ENCODE measurements at places on chromosomes 2 and 18.

GRCh38 chr2:159933040-159933726 lies 129.2 kb downstream of the PLA2R1 start:
- DNase-seq, result no peak

DNA sequence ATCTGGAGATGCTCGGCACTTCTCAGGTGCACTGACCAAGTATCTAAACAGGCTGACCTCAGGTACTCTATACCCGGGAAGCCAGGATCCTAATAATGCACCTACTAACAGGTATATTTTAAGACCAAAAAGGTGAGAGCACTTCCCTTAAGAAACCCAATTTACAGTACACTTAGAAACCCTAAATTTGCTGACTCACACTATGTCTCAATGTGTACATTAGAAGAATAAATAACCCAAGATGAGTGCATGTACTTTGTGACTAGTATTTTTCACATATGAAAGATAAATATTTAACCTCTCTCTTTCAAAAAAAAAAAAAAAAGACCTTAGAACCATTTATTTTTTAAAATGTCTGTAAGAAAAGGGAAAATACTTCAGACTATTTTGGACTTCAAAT lies 118.8 kb downstream of the ZNF516 start:
- DNase-seq, result no peak

- DNase-seq, result no peak
Observed at GRCh38 chr2:109020217-109020637, 31.2 kb upstream of the EDAR start.

DNA sequence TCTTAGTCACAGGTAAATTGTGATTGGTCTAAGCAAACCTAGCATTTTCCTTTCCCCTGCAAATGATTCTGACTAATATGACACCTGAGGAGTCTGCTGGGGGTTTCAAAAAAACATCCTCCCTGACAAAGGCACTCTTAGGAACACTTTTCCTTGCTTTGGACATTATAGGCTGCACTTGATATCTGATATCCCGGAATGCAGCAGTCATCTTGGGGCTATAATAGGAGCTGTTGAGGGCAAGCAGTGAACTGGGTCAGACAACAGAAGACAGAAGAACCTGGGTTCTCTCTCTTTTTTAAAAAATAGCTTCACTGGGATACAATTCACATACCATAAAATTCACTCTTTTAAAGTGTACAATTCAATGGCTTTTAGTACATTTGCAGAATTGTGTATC lies 229.3 kb downstream of the RAB3GAP1 start:
- no peak for DNase-seq

GRCh38 chr2:231575612-231576256 lies 16.9 kb upstream of the TEX44 start:
- DNase-seq, result no peak

DNA sequence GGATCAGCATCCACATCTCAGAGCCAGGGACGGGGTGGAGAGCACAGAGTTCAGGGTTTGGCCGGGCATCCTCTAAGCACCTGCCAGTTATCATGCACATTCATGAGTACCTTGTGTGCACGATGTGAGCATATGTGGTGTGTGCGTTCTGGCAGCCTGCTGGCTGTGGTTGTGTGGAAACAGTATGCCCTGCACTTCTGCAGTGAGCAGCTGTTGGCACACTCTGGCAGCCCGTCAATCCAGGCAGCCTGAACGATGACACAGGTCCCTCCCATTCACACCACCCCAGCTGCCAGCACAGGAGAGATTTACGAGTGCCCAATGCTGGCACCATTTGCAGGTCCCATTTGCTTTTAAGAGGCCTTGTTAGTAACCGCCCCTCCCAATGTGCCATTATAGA lies 74.2 kb downstream of the CD8B2 start:
- DNase-seq, result no peak

- DNase-seq, result no peak
Observed at GRCh38 chr2:85470850-85471800, 52.6 kb downstream of the SH2D6 start.

DNA sequence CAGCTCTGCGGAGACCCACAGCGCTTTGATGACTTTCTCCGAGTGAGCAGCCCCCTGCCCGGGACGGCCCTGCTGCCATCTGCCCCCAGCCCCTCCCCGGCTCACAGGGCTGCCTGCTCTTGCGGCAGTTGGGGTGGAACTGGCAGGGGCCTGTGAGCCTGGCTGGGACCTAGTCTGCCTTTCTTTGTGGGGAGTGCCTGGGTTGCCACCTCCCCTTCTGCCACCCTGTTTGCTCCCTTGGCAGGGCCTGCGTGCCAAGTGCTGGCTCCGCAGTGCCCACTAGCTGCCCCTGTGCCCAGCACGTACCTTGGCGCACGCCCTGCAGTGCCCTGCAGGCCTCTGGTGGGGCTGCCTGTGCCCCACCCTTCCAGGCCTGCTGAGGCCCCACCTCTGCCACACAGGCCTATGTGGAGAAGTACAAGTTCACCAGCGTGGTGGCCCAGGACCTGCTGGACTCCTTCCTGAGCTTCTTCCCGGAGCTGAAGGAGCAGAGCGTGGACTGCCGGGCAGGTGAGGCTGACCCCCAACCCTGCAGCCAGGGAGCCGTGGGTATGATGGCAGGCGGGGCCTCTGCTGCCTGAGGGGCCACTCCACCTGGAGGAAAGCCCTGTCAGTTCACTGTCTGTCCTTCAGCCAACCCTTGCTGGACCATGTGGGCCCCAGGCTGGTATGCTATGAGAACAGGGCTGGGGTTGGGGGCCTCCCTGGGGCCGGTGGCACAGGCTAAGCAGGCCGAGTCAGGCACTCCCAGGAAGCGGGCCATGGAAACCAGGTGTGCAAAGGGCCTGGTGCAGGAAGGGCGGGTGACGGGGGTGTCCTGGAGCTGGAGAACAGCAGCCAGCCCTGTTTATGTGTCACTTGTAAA lies 7.0 kb downstream of the RNPEPL1 start:
- DNase-seq, result no peak

GRCh38 chr2:220466251-220466691 lies 838.8 kb downstream of the SLC4A3 start:
- no peak for DNase-seq

DNA sequence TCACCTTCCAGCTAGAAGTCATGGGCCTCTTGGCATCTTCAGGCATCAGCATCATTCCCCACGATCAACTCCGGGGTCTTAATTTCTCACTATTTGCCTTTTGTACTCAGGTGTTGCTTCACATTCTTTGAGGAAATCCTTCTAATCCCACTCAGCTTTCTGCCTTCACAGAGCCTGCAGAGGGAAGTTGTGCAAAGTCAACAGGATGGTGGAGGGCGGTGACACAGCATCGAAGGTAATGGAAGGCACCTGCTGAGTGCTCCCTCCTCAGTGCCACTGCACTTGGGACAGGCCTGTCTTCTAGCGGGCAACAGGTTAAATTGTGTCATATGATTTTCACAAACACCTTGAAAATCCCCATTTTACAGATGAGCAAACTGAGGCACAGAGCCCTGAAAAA lies 164.0 kb downstream of the EN1 start:
- DNase-seq, result no peak

- DNase-seq, result no peak
Observed at GRCh38 chr18:79241755-79242154, 154.0 kb upstream of the NFATC1 start.

DNA sequence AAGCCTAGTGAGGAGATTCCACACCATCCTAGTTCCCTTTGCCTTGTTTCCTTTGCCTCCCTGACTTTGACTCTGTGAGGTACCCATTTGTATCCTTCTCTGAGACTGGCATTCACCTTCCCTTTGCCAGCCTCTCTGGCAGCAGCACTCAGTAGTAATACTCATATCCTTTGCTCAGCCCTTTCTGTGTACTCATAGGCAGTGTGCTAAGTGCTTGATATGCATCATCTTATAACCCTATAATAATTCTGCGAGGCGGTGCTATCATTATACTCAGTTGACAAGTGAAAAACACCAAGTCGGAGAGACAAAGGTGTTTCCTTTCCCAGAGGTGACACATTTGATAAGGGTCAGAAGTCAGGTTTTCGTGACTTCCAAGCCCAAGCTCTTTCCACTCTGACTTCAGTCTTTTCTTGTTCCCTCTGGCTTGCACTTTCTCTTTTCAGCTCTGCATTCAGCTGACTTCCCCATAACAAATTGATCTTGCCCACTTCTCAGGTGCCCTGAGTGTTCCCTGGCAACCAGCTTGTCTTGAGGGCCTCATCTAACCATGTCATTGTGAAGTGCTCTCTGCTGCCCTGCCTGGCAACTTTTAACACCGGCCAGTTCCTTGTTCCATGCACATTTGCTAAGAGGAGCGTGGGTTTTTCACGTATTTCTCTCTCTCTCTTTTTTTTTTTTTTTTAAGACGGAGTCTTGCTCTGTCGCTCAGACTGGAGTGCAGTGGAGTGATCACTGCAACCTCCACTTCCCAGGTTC lies 94.5 kb upstream of the UPP2 start:
- DNase-seq, result no peak

Measured in midbrain (tissue), 1 donor.